EH (cell line): ENCODE measurements at places on chromosomes 2 and 18.
A peak's percentile ranks its signal among the peaks of the same experiment; 100 is the strongest.

GRCh38 chr2:105460048-105460732 is 61.3 kb upstream of the FHL2 start:
- DNase-seq = no peak

- peak; percentile 42 for DNase-seq
Measured at GRCh38 chr18:581096-581495, 916 bp downstream of the CETN1 start.

- no peak for DNase-seq
Measured at GRCh38 chr2:241020629-241021190, 22.3 kb downstream of the SNED1 start.

DNA sequence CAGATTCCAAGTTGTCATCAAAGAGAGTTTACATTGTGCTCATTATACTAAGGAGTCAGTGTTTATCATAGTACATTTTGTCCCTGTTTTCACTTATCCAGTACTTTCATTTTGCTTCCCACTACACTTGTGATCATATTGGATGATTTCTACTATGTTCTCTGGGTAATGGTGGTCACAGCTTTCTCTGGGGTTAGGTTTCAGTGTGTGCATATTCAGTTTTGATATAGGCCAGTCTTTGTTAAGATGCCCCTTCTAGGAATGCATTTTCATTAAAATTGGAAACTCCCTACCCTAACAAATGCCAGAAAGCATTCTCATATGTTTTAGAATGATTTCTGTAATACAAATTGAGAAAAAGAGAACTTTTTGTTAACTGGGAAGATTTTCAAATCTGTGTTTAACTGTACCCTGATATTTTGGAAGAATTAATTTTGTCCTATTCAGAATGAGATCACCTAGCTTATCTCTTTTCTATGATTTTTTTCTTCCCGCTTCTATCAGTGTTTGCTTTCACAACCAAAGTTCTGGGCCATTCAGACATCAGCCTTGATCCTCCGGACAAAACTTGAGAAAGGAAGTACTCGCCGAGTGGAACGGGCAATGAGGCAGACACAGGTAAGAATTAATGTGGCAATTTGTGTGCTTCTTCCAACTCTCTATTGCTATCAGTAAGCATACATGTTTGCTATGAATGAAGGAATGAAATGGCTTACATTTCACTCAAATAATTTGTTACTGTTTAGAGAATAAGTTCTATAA is 74.6 kb downstream of the TTC27 start:
- no peak for DNase-seq

DNA sequence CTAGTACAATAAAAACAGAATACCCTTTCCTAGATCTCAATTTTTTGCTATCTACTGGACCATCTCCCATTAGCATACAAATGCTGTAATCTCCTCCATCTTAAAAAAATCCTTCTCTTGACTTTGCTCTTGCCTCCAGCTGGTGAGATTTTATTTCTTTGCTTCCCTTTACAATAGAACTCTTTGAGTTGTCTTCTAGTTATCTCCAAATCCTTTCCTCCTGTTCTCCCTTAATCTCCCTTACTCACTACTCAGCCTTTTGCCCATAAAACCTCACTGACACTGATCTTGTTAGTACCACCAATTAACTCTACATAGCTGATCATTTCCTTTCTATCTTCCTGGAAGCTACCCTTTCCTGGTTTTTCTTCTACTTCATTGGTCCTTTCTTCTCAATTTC is 63.5 kb upstream of the FRZB start:
- no peak for DNase-seq

DNA sequence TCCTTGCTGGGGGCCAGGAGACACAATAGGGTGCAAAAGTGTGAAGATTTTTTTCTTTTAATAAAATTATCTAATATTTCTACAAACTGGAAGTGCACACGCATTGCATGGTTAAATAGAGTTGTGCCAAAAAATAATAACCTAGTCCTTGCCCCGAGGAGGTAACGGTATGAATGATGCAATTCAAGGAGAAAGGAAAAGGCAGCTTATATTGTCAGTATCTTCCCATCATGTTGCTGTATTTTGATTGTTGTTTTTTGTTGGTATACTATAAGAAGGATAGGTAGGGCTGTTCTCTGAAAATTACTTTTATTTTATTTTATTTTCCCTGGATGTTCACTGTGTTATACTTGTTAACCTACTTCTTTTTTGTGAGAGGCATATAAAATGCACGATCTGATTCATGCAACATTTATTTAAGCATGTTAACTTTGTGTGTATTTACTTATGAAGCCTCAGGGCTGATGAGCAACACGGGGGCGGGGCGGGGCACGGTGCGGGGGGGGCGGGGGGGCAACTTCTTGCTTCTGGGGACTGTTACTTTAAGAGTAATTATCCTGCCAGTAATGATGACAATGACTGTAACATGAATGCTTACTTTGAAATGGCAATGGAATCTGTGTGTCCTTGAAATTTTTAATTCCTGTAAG is 118.6 kb downstream of the AQP4 start:
- DNase-seq = peak; percentile 35

DNA sequence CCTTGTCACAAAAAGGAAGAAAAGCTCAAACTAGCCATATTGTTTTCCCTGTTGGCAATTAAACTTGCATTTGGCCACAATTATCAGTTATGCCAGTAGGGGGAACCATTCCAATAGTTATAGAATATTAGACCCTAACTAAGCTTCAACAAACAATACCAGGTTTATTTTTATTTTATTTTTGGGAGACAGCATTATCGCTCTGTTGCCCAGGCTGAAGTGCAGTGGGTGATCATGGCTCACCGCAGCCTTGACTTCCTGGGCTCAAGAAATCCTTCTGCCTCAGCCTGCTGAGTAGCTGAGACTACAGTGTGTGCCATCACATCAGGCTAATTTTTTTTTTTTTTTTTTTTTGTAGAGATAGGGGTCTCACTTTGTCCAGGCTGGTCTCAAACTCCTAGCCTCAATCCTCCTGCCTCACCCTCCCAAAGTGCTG is 102.1 kb downstream of the ATAD2B start:
- DNase-seq = peak; percentile 62

DNA sequence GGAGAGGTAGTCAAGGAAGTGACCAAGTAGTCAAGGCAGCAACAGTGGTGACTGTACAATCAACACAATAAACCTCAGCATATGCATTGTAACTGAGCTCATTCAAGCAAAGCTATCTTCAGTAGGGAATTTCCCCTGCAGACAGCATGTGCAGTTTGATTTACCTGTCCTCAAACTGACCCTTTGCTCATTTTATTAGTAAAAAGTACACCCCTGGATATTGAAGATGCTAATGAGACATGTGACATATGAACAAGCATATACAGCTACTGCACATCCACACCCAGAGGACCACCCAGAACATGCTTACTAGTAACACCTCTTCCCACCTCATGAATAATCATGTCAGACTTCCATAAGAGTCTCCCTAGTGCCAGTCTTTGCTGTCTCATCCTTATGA is 15.4 kb downstream of the C2orf81 start:
- no peak for DNase-seq

- peak; percentile 82 for DNase-seq
Measured at GRCh38 chr2:170848587-170848986, 31.9 kb downstream of the GAD1 start.

- DNase-seq = no peak
Measured at GRCh38 chr18:54233228-54233625, 8.8 kb upstream of the MBD2 start.

GRCh38 chr18:13570856-13571495 is 155.4 kb downstream of the FAM210A start:
- DNase-seq = peak; percentile 19

- no peak for DNase-seq
Measured at GRCh38 chr2:241014224-241014623, 15.8 kb downstream of the SNED1 start.

GRCh38 chr2:147247749-147248148 is 597.1 kb upstream of the ACVR2A start:
- DNase-seq = no peak

- DNase-seq = no peak
Measured at GRCh38 chr2:209685963-209686362, 85.7 kb upstream of the UNC80 start.

DNA sequence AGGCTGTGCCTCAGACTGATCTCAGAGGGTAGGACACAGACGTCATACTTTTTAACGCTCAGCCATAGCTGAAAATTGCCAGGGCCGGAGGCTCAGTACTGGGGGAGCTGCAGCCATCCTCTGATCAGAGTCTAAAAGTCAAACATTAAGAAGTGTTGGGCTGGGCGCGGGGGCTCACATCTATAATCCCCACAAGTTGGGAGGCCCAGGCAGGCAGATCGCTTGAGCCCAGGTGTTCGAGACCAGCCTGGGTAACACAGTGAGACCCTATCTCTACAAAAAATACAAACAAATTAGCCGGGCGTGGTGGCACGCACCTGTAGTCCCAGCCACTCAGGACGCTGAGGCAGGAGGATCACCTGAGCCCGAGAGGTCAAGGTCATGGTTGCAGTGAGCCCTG is 48.8 kb downstream of the FAM178B start:
- no peak for DNase-seq

GRCh38 chr18:54232485-54233227 is 8.2 kb upstream of the MBD2 start:
- DNase-seq = no peak

GRCh38 chr2:152292991-152293390 is 42.0 kb upstream of the FMNL2 start:
- DNase-seq = no peak

GRCh38 chr18:31557446-31557845 is 34.2 kb upstream of the TTR start:
- DNase-seq = no peak

GRCh38 chr2:231987124-231987727 is 25.7 kb downstream of the DIS3L2 start:
- peak; percentile 36 for DNase-seq

DNA sequence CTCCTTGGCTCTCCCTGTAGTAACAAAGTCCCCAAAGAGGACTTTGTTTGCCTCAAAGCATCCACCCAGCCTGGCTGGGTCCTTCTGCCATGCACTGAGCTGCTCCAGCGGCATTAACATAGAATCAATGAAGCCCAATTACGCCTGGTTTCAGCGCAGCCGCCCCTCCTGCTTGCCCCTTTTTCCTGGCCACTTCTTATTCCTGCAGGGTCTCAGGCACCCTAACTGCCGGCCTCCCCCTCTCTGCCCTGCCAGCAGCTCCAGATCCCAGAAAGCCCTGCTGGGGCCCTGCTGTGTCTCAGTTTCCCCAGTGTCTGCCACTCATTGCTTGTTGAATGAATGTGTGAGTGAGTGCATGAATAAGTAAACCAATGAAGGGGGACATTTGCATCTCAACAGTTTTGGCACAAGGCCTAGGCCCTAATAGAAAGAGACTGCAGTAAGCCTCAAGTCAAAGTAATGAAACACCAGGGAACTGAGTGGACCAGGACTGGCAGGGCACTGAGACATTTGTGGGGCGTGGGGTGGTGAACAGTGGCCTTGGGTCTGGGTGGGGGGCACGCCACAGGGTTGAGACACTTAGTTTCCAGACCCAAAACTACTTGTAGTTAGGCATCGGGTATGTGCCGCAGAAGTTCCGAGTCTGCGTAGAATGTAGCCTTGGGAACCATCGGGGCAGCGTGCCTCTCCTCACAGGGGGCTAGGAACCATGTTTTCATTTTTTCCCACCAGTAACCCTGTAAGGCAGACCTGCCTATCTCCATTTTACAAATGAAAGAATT is 60.6 kb downstream of the SMAD7 start:
- DNase-seq = no peak

- DNase-seq = peak; percentile 13
Measured at GRCh38 chr18:5628512-5629255, 84.9 kb upstream of the EPB41L3 start.

GRCh38 chr2:54429811-54430551 is 26.1 kb upstream of the SPTBN1 start:
- DNase-seq = no peak

- DNase-seq = no peak
Measured at GRCh38 chr2:239089884-239090283, 242.0 kb downstream of the TWIST2 start.

DNA sequence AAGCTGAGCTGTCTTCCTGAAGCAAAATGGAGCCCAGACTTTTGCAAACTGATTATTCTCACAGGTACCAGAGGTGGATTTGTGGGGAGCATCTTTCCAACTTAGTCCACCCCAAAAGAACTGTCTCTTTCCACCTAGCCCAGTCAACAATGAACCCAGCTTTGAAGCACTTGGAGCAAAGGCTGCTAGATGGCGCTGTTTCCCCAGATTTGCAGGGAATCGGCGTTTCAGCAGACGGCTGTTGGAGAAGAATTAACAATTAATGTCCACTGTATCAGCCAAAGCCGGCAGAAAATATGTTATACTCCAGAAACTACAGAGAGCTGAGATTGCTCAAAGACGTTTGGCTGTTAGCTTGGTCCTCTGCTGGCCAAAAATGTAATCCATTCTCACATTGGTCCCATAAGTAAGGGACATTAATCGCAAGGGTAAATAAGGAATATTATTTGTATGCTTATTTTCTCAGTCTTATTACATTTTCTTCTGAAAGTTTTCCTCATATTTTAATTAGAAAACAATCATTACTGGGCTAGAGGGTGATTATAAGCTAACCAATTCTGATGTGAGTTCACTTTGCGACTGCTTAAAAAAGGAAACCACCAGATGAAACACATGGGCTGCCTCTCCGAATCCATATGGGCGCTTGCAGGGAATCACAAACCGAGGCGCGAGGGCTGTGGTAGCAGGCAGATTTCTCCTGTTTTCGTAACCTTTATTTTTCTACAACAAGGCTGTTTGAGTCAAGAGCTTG is 423.8 kb upstream of the MEX3C start:
- DNase-seq = no peak

DNA sequence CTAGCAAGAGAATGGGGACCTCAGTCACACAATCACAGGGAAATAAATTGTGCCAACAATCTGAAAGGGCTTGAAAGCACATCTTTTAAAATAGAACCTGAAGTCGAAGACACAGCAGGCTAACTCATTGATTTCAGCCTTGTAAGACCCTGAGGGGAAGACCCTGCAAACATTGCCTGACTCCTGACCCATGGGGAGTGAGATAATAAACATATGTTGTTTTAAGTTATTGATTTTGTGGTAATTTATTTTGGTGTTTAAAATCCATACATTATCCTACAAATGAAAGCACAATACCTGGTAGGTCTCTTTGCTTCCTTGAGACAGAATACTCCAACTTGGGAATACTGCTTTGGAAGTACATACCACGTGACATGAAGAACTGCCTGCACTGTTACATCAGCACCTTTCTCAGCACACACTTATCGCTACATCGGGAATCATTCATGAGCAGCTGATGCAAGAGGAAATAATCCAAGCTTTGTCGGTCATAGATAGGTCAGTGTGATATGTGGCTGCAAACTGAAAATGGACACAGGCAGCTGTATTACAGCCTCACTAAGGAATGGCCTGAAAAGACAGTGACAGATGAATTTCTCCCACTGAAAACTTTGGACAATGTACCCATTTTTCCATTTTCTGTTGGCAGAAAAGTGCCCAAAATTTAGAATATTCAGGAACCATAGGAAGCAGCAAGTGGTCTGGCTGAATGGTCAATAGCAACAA is 494.5 kb upstream of the MAP2 start:
- DNase-seq = no peak
